ENCODE measurements at places on chromosomes 5 and 9. TPM values are rescaled to one million over a fixed set of nuclear protein-coding genes. Genes with fewer than 3 reads are reported as not detected.

- DNase-seq, result no peak
Observed at GRCh38 chr5:167902298-167902697, 389.1 kb upstream of the WWC1 start.

- no peak for DNase-seq
Observed at GRCh38 chr5:181255836-181256578, 4.9 kb downstream of the TRIM52 start.

GRCh38 chr9:136825295-136826187 is 16.7 kb upstream of the AJM1 start:
- DNase-seq, result no peak

- DNase-seq, result peak; percentile 44
Observed at GRCh38 chr9:114276908-114277821, 45.7 kb upstream of the ORM1 start.

Gene FOXD1
- not detected for total RNA-seq

DNA sequence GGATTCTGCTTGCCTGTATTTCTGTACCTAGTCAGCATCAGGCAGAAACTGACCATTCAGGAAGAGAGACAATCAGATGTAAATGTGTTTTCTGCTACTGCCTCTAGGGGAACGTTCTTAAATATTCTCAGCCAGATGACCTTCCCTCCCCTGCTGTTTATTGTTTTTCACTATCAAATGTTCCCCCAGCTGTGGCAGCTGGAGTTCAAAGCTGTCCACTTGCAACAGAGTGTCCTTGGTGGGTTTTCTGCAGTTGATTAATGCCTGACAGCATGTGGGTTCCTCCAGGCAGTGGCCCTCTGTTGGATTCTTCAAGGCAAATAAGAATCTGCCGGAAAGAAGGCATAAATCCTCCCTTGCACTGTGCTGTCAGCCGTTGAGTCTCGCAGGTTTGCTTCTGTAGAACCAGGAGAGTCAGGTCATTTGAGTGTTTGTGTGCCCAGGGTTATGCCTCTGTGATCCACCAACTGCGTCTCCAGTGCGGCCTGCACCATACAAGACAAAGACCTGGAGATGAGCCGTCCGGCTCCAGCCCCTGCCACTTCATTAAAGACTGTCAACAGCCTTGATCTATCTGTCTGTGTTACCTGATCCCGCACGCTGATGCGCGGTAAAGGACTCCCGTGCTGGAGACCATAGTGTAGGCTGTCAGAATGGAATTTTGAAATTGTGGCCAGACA is 203.4 kb downstream of the GADD45G start:
- no peak for DNase-seq

Gene OGN
- total RNA-seq, result 92.5 TPM

- DNase-seq, result no peak
Observed at GRCh38 chr9:37062336-37062735, 28.3 kb upstream of the PAX5 start.

GRCh38 chr5:142847898-142848790 is 78.0 kb downstream of the ARHGAP26 start:
- no peak for DNase-seq

GRCh38 chr5:38866362-38867031 is 20.7 kb downstream of the OSMR start:
- no peak for DNase-seq

Gene GPX8
- total RNA-seq, result 21.0 TPM

Gene DMRT3
- total RNA-seq, result 0.33 TPM

DNA sequence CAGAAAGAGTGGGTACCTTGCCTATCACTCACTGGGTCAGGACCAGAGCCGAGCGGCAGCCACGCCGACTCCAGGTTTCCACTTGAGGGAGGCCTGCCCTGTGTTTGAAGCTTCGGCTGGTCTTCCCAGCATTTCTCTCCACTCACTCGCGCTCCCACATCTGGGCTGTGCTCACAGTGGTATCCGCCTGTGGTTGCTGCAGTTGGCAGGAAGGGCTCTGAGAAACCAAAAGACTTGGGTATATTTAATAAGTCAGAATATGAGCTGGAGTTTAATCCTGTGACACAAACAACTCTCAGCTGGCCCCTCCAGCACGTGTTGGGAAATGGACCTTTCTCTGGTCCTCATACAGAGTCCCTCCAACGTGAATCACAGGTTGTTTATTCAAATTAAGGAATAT is 70.9 kb downstream of the SPRY4 start:
- no peak for DNase-seq

Gene LARP1
- total RNA-seq, result 73.7 TPM

Data from breast epithelium (tissue), 4 donors.